ENCODE measurements at places on chromosomes 4 and X. TPM values are rescaled to one million over a fixed set of nuclear protein-coding genes. Genes with fewer than 3 reads are reported as not detected.

The ANKRD37 gene
- total RNA-seq = 5.1 TPM

The XKRX gene
- total RNA-seq = 0.21 TPM

- DNase-seq = no peak
Observed at GRCh38 chr4:147682755-147683154, 1.2 kb downstream of the PRMT9 start.

DNA sequence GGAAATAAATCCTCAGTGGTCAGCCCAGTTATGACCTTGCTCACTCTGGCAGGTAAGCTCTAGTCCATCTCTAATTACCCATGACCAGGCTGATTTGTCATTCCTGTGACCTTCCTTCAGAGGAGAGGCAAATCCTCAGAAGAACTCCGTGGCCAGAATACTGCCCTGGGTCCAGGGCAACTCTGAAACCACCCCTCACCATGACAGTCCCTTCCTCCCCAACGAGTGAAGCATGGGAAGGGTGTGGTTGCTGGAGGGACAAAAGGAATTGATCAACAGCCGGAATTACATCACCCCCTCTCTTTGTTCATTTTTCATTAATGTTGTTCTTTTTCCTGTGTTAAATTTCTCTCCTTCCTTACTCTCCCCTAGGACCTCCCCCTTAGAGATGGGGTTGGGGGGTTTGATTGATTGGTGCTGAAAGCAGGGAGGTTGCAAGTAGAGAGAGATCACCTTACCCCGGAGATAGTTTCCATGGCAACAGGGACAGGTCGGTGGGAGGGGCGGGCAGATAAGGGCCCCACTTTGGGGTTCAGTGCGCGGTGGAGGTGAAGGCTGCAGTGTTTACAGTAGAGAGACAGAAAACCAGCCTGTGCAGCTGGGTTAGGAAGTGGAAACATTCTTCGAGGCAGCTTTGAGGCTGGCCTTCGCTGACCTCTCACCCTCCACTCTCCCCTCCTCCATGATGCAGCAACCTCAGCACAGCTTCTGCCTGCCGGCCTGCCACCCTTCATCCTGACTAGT, 647.4 kb downstream of the BCOR start:
- no peak for DNase-seq

- DNase-seq = no peak
Observed at GRCh38 chr4:189502841-189503435, 437.7 kb upstream of the FRG1 start.
